ENCODE measurements at places on chromosomes 3 and 15.

GRCh38 chr15:78536134-78536533 lies 4.1 kb upstream of the PSMA4 start:
- no peak for DNase-seq

- DNase-seq, result no peak
Measured at GRCh38 chr3:1404270-1404962, 311.6 kb downstream of the CNTN6 start.

DNA sequence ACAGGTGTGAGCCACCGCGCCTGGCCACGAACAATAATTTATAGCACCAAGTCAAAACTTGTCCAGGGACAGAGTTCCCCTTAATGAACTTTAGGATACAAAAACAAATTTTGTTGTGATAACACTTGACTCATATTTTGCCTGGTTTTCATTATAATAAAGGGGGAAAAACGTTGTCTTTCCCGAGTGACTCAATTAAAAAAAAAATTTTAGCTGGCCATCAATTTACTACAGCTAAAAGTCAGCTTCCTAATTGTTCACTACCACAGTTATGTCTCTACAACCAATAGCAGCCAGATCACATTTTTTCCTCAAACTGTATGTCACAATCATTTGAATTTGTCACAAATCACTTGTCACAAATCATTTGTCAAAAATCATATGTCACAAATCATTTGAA lies 116.0 kb downstream of the P3H2 start:
- no peak for DNase-seq

GRCh38 chr3:139354661-139355060 lies 10.8 kb downstream of the MRPS22 start:
- DNase-seq, result no peak

GRCh38 chr3:69319652-69320051 lies 66.2 kb downstream of the FRMD4B start:
- DNase-seq, result no peak

GRCh38 chr3:16600780-16601536 lies 4.3 kb downstream of the DAZL start:
- DNase-seq, result peak; percentile 58

- no peak for DNase-seq
Measured at GRCh38 chr3:54038391-54038790, 84.0 kb upstream of the CACNA2D3 start.

DNA sequence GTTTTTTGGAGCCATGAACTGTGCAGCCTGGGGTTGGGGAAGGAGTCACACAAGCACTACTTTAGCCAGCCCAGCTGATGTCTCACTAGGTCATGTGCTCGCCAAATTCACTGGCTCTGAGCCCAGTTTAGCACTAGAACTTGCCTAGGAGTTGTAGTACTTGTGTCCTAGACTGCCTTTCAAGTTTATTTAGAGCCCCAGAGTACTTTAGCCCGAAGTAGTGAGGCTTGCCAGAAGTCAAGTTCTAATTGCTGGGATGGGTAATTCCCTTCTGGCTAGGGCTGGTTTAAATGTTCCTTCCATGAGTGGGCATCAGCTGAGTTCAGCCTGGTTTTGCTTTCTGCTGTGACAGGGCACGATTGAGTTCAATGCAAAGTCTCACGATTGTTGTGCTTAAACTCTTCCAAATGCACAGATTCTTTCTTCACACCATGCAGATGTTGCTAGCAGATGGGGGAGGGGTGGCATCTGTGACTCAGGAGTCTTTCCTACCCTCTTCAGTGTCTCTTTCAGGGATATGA lies 228.2 kb upstream of the ZPLD1 start:
- DNase-seq, result no peak

- DNase-seq, result no peak
Measured at GRCh38 chr3:136658946-136659682, 93.1 kb downstream of the STAG1 start.

DNA sequence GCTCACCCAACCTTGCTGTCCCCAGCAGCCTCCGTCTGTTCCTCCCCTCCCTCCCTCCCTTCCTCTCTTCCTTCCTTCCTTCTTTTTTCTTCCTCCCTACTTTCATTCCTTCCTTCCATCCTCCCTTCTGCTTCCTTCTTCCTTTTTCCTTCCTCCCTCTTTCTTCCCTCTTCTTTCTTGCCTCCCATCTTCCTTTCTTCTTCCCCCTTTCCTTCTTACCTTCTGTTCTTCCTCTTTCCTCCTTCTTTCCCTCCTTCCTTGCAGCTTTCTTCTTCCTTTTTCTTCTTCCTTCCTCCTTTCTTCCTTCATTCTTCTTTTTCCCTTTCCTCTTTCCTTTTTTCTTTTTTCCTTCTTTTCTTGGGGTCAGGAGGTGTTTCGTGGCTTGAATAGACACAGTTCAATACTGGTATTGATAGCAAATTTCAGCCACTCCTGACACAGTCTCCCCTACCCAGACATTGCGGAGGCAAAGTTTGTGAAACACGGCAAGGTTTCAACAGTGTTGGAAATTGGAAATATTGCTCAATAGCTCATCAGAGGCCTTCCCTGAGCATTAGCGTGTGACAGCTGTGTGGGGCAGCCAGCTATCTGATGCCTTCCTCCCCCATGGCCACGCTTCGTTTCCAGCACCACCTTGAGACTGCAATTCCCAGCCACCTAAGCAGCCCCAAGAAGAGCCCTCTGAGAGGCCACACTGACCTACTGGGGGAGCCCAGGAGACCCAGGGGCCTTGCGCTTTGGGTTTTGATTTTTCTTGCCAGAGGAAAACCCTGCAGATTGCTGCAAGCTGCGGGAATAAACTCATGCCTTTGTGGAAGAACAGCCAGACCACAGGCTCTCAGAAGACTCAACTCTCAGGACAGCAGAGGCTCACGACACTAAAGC lies 82.2 kb downstream of the KLF15 start:
- no peak for DNase-seq

DNA sequence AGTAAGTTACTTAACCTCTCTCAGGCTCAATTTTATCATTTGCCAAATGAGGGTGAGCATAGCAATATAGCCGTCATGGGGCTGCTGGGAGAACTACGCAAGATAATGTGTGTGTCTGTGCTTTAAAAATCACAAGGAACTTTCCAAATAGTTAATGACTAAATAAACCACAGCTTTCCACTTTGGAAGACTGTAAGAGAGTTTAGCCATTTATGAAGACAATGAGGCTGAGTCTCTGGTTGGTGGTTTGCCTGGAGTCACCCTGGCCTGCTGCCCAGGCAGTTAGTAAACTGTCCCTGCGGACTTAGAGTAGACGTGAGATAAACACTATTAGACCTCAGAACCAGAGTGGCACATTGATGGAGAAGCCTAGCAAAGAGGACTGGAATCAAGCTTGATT lies 357.7 kb downstream of the CLSTN2 start:
- DNase-seq, result no peak

GRCh38 chr3:191412759-191413158 lies 48.2 kb upstream of the PYDC2 start:
- DNase-seq, result no peak

DNA sequence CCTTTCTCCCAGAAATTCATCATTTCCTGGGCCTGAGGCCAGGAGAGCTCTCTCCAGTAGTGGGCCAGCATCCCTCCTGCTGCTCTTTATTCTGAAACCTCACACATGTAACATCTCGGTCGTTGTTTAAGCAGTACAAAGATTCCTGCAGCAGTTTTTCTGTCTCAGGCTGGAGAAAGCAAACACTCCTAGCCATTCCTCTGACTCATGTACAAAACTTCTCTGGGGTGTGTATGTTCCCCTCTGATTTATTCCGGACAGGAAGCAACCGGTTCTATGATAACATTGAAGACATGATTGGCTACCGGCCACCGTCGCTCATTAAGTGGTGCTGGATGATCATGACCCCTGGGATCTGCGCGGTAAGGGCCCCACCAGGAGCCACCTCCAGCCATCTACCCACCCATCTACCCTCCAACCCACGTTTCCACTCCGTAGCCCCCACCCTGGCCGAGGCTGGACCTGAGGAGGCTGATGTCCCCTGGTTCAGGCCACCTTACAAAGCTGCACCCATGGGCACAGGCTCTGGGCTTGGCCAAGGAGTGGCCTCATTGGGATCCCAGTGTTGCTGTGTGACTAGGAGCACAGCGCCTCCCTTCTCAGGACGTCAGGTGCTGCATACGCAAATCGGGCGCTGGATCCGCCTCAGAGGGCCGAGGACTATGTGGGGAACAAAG lies 58.6 kb upstream of the SLC6A1 start:
- DNase-seq, result no peak

DNA sequence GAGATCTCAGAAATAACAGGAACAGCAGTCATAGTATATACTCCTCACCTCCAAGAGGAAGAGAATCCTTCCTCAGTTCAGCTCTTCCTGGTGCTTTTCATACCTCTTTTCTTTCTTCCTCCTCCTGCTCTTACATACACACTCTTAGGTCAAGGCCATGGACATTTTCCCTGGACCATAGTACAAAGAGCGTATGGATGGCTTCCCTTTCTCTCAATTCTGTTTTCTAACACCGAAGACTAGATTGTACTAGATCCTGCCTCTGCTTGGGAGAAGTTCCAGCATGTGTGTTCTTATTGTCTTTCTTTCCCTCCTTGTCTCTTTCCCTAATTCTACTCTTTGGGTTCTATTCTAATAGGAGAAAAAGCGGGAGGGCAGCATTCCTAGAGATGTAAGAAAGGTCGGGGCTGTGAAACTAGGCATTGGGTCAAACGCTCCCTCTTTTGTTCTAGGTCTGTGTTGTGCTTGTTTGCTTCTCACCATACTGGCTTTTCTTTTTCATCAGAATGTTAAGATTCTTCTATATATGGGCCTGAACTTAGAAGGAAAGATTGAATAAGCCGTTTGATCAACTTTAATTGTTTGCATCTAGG lies 77.4 kb downstream of the VPS8 start:
- DNase-seq, result no peak

DNA sequence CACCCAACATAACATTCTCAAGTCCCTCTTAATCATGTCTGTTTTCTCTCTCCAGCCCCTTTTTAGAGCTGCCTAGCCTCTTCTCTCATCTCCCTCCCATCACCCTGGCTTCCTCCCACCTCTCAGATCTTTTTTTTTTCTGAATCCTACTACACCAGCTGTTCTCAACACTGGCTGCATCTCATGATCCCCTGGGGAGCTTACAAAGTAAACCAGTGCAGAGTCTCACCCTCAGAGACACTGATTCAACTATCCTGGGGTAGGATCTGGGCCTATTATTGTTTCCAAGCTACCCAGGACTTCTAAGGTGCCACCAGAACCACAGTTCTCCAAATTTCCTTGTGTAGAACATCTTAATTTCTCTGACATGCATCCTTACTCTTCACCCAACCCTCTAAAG lies 50.3 kb upstream of the ACAN start:
- no peak for DNase-seq

DNA sequence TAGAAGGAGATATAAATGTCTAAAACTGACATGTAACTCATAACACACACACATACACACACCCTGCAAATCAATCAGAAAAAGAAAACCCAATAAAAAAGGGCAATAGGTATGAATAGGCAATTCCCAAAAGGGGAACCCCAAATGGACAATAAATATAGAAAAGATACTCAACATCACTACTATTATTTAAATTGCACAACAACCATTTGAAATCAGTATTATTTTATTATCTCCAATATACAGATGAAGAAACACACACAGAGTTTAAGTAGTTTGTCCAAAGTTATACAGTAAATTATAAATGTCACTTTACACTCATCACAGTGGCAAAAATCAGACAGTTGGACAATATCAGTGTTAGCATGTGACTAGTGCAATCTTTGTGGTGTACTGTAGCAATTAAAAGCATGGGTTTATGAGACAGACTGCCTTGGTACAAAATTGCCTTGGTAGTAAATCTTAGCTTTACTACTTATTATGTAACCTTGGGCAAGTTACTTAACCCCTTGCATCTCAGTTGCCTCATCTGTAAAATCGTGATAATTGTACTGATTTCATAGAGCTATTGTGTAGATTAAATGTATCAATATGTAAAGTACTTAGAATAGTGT lies 3.4 kb upstream of the FSTL1 start:
- DNase-seq, result no peak

DNA sequence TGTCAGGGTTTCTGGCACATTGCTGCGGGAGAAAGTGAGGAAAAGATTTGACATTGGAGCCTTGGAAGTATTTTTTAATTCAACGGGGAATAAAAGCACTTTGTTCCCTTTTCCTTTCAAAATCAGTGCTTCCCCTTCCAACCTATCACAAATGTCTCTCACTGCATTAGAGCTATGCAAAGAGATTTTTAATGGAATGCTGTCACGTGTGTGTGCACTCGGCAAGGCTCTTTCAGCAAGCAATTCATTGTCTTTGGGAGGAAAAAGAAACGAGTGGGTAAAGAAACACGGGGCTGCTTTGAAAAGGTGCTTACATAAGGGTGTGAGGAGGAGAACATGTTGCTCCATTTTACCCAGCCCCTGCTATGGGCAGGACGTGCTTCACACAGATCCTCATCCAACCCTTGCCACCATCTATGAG lies 490.4 kb upstream of the PROK2 start:
- DNase-seq, result no peak

GRCh38 chr3:11288786-11289637 lies 16.8 kb downstream of the ATG7 start:
- DNase-seq, result no peak

GRCh38 chr15:101210058-101210457 lies 41.8 kb downstream of the CHSY1 start:
- no peak for DNase-seq

DNA sequence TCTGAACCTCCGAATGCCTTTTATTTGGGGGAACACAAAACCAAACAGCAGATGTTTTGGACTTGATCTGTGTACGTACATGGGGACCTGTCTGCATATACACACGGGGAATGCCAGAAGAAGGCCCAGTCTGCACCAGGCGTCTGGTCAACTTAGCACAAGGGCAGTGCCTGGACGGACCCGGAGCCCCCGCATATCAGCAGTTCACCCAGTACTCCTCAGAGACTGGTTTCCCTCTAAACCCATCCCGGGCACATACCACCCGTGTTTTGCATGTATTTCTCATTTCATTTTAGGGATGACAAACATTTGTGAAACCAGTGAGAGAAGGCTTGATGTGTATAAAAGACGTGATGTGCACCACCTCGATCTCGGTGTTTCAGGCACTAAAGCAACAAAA lies 49.7 kb downstream of the KLHL25 start:
- no peak for DNase-seq

DNA sequence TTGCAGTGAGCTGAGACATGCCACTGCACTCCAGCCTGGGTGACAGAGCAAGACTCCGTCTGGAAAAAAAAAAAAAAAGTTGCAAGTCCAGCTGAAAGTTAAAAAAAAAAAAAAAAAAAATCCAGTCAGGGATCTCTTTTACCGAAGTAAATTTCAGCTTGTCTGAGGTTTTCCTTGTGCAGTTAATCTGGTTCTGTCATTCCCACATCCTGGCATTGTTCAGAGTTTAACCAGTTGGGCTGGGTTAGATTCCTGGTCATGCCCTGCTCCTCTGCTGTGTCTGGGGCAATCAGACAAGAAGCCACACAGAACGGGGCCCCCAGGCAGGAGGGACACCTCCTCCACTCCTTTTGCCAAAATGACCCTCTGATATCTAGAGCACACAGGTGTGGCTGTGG lies 84.1 kb upstream of the KLHL25 start:
- no peak for DNase-seq

DNA sequence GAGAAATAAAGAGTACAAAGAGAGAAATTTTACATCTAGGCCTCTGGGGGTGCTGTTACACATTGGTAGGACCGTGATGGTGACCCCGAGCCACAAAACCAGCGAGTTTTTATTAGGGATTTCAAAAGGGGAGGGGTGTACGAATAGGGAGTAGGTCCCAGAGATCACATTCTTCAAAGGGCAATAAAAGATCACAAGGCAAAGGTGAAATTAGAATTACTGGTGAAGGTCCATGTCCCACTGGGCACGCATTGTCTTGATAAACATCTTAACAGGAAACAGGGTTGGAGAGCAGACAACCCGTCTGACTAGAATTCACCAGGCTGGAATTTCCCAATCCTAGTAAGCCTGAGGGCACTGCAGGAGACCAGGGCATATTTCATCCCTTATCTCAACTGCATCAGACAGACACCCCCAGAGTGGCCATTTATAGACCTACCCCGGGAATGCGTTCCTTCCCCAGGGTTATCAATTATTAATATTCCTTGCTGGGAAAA lies 4.3 kb downstream of the IRAK2 start:
- DNase-seq, result no peak

All from stimulated activated CD4-positive, alpha-beta T cell treated with anti-CD3 and anti-CD28 coated beads, TNF-alpha, amount 100 ng/mL, for 4 hours (primary cell).